ENCODE measurements at places on chromosomes 13 and 19.

DNA sequence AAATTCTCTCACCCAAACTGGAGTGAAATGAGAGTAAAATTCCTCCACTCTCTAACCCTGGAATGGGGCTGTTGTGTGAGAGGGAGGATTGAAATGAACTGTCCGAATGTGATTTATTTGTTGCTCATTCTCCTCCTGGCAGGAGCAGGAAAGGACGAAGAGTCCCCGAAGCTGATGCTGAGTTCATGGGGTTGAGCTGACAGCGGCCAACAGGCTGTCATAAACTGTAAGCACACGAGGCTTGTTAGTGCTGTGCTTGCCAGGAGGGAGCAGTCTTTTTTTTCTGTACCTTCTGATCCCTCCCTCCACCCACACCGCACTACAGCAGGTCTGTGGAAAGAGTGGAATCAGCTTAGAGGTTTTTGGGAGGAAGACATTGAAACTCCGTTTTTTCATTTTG lies 33.1 kb upstream of the ZNF331 start:
- no peak for DNase-seq

- DNase-seq, result no peak
These were observed 18.9 kb downstream of the TMEM38A start for GRCh38 chr19:16679811-16680210.

DNA sequence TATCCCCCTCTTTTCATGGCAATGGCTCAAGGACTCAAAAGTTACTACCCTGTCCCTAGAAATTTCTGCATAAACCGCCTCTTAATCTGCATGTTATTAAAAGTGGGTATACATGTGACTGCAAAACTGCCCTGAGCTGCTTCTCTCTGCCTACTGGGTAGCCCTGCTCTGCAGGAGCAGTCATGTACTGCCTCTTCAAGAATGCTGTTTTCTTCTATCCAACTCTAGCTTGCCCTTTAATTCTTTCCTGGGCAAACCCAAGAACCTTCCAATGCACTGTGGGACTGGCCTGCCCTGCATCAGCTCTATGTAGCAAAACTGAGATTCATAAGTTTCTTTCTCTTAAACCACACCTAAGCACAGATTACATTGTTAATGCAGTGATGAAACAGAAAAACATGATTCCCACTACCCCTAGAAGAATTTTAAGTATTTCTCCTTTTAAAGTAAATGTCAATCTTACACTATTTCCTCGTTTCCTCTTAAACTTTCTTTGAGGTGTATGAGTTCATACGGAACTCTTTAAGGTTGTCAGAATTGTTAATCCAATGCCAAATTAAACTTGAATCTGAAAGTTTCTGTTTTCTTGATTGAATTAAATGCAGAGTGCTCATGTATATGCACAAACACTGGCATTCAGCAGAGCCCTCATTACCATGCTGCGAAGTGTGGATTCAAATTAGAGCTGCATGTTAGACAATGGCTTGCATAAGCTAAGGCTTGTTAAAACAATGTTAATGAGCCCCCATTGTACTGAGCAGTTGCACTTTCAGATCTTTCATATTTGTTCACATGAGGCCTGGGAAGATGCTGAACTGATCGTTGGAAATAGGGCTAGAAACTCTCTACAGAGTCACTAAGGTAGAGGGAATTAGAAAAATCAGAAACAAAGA lies 669.9 kb upstream of the PCDH20 start:
- DNase-seq, result no peak

GRCh38 chr13:31786011-31786410 lies 46.7 kb downstream of the RXFP2 start:
- no peak for DNase-seq

- no peak for DNase-seq
These were observed 203.8 kb downstream of the ATP8A2 start for GRCh38 chr13:25575562-25575961.

DNA sequence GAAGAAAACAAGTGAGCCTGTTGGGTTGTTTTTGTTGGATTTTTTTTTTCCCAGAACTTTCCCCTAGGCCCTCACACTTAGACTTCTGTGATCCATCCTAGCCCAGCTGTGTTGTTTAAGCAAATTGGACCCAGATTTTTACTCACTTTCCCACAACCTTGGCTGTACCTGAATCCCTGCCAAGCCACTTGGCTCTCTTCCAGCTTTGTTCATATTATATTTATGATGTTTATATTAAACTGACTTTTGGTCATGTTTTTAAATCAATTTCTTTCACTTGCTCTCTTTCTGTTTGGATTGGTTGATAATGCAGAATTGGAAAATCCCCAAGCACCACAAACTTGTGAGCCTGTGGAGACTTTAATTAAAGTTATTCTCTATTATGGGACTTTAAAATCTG lies 16.6 kb downstream of the OLFM4 start:
- no peak for DNase-seq

- DNase-seq, result no peak
These were observed 294.2 kb downstream of the PCDH17 start for GRCh38 chr13:57925751-57926150.

- DNase-seq, result no peak
These were observed 21.0 kb downstream of the SERP2 start for GRCh38 chr13:44394658-44395057.

DNA sequence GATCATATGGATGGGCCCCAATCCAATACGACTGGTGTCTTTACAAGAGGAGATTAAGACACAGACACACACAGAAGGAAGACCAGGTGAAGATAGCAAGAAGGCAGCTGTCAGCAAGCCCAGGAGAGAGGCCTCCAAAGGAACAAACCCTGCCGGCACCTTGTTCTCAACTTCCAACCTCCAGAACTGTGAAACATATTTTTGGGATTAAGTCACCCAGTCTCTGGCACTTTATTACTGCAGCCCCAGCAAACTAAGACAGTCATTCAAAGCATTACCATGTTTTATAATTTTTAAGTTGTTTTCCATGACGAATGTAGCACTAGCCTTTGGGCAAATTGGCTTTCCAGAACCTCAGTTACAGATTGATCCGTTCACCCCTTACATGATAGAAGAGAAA lies 11.3 kb downstream of the STARD13 start:
- DNase-seq, result no peak

DNA sequence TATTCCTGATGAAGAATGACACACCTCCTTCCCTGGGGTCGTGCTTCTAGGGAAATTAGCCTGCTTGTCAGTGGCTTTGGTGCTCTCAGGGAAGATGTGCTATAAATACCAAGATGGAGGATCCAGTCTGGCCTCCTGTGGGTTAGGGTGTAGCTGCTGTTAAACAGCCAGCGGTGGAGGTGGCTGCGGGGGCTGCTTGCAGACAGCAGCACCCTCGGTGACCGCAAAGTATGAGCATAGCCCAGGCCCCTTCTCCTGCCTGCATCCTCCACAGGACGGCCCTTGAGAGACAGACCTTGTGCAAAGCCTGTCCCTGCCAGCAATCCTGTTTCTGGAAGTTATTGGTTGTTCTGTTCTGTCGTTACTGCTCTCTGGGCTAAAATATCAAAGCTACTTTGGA lies 11.4 kb downstream of the VSTM2B start:
- no peak for DNase-seq

DNA sequence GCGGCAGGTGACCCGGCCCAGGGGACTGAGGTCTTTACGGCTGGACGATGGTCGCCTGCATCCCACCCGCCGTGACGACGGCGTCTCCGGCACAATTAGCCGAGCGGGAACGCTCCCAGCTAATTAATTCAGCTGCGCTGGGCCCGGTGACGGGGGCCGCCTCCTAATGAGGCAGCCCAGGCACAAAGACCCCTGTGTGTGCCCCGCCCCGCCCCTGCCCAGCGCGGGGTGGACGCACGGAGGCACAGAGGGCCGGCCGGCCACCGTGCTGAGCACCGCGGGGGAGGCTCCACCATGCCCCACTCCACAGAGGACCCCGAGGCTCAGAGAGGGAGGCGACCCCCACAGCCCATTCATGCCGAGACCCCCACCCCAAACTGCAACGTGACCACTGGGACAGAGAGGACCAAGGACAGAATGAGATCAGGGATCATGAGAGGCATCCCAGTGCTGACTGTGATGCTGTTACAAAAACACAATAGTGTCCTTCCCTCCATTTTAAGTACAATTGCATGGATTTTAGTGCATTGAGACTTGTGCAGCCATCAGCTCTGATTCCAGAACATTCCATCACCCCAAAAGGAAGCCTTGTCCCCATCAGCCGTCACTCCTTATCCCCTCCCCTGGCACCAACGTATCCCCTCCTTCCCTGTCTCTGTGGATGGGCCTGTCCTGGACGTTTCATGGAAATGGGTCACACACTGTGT lies 17.0 kb downstream of the EFNA2 start:
- no peak for DNase-seq

- no peak for DNase-seq
These were observed 21.7 kb upstream of the SCEL start for GRCh38 chr13:77513719-77514335.

- no peak for DNase-seq
These were observed at the start of gene HTR2A for GRCh38 chr13:46896341-46897137. Gene HTR2A, minus strand, starts transcription at chr13:46897053. Its CDS starts 1,147 bp downstream, at chr13:46895906.

Data from stimulated activated naive CD8-positive, alpha-beta T cell treated with anti-CD3 and anti-CD28 coated beads, Interleukin-15, amount 100 ng/mL, for 72 hours (primary cell).